ENCODE measurements at places on chromosomes 7 and 10.

DNA sequence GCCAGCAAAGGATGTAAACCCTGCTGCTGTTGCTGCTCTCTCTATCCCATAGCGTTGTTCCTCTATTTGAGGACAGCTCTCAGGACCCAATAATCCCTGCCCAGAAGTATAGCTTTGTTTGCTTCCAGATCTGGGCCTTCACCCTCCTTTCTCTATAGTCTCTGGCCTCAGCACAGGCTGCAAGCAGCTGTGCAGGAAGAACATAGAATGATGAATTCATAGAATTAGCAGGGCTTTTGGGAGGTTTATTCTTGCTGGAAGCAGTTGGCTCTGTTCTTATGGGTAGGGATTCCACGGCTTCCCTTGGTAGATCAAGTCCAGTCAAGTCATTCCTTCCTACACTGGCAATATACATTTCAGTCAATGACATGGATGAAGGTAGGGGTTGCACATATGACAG lies 354.7 kb downstream of the HPSE2 start:
- no peak for DNase-seq

DNA sequence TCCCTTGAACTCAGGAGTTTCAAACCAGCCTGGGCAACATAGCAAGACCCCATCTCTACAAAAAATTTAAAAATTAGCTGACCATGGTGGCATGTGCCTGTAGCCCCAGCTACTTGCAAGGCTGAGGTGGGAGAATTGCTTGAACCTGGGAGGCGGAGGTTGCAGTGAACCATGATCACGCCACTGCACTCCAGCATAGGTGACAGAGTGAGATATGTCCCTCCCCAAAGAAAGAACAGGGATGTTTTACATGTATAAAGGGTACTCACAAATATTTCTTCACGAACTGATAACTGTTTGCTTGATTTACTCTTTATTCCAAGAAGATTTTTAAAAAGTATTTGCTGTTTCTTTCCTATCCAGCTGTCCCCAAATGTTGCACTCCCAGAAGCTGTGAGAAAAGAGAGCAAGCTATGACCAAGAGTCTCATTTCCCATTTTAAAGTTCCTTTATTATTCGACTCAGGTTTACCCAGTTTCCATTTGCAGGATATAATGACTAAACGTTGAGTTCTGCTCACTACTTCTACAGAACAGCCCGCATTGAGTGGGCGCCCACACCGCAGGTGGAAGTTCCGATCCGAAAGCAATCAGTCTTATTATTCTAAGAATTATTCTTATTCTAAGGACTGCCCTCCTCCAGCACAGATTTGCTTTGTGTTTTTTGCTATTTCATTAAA lies 90.7 kb downstream of the APBB1IP start:
- DNase-seq, result no peak

DNA sequence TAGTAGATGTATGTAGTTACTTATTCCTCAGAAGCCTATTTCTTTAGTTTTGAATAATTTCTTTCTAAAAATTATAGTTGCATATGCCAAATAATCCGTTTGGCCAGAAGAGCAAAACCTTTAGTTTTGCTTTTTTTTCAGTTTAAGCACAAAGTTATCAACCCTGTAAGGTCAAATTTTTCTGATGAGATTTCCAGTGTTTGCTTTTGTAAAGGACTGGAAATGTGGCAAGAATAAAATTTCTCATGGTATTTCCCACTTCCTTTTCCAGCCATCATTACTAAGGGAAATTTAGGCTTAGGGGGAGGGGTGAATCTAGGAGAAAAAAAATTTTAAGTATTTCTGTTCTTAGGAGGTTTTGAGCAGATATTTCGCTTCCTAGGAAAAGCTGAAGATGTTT lies 7.6 kb downstream of the CALD1 start:
- DNase-seq, result no peak

GRCh38 chr10:73413108-73413527 lies 740 bp downstream of the ANXA7 start:
- peak; percentile 39 for DNase-seq

GRCh38 chr7:132580717-132581285 lies 4.5 kb upstream of the PLXNA4 start:
- DNase-seq, result peak; percentile 67

DNA sequence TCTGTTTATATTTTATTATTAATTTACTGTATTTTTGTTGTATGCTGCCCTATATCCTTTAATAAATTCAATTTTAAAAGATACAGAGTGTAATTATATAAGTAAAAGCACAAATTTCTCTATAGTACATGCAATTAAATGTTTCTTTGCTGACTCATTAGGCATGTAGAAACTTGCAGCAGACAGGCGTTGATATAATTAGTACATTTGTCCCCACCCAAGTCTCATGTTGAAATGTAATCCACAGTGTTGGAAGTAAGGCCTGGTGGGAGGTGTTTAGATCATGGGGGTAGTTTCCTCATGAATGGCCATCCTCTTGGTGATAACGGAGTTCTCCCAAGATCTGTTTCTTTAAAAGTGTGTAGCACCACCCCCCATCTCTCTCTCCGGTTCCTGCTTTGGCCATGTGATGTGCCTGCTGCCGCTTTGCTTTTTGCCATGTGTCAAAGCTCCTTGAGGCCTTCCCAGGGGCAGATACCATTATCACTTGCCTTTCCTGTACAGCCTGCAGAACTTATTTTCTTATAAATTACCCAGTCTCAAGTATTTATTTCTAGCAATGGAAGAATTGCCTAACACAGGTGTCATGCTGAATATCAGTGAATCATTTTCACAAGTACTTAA lies 63.7 kb downstream of the TSPAN12 start:
- DNase-seq, result no peak

DNA sequence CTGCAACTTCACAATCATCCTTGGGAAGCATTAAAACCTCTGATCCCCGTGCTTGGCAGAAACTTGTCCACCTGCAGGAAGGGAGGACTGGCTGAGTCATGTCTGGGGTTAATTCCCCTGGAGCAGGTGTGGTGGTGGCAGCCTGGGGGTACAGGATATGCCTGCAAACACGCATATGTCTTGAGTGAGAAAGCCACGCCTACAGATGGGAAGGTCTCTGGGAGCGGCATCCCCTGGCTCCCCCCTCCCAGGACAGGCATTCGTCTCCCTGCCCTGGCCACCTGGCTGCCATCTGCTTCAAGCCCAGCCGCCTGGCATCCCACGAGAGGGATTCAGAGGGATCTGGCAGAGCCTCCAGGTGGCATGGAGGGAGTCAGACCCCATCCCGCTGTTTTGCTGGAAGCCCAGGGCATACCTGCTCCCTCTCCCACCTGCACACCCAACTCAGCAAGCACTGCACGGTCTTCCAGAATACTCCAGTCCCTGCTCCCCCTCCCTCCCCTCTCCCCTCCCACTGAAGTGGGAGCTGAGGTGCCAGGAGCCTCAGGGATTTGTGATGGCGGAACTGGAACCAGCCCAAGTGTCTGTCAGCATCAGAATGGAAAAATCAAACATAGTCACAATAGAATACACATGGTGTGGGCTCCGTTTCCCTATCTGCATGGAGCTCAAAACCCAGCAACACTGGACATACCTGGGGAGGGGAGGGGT lies 61.0 kb downstream of the CAMK2B start:
- no peak for DNase-seq

- no peak for DNase-seq
Observed at GRCh38 chr10:57867241-57867640, 400.5 kb downstream of the IPMK start.

- DNase-seq, result no peak
Observed at GRCh38 chr7:94451187-94451586, 56.5 kb downstream of the COL1A2 start.

DNA sequence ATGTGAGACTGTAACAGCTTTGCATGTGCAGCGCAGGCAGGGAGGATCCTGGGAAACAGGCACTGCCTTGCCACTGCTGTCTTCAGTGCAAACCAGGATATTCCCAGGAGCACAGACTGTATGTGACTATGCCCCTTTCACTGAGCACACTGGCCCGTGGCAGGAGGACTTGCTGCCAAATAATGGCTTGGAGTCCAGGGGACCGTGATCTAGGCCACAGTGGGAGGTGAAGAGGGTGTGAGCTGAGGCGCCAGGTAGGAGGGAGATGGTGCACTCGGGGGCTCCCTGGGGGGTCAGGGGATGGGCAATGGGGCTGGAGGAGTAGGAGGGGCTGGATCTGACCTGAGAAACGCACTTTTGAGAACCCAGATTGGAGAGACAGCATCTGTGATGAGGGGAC lies 193.4 kb upstream of the ZNF32 start:
- no peak for DNase-seq

GRCh38 chr10:100562008-100562672 lies 26.4 kb downstream of the HIF1AN start:
- DNase-seq, result peak; percentile 67

GRCh38 chr7:52475001-52475582 lies 560.3 kb upstream of the POM121L12 start:
- no peak for DNase-seq

DNA sequence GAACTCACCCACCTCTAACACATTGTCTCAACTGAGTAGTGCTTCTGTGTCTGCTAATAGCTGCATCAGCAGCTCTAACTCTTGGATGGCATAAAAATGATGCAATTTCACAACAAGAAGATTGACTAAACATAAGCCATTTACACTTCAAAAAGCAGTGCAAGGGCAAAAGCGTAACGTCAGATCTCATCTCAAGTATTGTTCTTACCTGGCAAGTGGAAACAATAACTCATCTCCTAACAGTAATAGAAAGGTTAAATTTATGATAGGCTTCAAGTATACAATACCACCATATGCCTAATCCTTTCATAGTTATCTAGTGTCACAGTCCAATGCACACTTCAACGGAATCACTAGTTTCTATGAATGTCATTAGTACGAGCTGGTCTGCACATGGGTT lies 14.8 kb downstream of the TPK1 start:
- no peak for DNase-seq

- no peak for DNase-seq
Observed at GRCh38 chr10:27536437-27536836, 32.3 kb downstream of the RAB18 start.

DNA sequence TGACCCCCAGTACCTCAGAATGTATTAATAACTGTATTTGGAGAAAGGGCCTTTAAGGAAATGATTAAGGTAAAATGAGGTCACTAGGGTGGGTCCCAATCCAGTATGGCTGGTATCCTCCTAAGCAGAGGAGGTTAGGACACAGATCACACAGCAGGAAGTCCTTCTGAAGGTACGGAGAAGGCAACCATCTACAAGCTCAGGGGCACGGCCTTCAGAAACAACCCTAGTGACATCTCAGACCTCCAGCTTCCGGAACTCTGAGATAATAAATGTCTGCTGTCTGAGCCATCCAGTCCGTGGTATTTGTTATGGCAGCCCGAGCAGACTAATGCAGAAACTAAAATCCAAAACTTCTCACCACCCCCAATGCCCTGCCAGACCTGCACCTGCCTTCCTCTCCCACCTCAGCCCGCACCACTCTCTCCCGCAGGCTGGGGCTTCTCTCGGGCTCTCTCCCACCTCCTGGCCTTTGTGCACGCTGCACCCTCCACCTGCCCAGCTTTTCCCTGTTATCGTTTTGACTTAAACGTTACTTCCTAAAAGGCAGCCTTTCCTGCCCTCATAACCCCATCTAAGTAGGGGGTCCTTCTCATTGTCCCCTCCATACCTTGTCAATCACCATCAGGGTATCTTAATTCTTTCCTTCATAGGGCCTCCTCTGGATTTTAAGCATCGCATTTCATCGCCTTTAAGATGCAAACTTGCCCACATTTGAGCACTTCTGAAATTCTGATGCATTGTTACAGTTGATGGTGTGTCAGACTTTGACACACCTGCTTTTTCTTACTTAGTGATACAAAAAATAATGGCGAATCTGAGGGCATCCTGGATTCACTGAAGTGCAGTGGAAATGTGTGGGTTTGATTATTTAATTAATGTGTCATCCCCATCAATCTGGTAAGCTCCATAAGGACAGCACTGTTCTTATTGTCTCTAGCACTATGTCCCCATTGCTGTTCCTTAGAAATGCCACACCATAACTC lies 32.2 kb upstream of the AQP1 start:
- DNase-seq, result no peak

- DNase-seq, result no peak
Observed at GRCh38 chr10:51879238-51879637, 179.8 kb upstream of the CSTF2T start.

- no peak for DNase-seq
Observed at GRCh38 chr10:117754770-117755658, 212.5 kb downstream of the EMX2 start.

GRCh38 chr10:108911814-108912541 lies 1011.3 kb downstream of the XPNPEP1 start:
- no peak for DNase-seq

DNA sequence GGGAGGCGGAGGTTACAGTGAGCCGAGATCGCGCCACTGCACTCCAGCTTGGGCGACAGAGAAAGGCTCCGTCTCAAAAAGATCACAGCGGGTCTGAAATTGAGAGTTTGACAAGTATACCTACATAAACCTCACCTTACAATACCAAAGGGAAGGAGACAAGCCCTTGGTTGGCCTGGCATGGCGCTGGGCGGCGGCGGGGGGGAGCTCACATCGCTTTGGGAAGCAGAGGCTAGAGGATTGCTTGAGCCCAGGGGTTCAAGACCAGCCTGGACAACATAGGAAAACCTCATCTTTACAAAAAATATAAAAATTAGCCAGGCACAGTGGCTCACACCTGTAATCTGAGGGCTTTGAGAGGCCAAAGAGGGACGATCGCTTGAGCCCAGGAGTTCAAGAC lies 1.1 kb upstream of the ARPC1A start:
- no peak for DNase-seq

Data from effector memory CD8-positive, alpha-beta T cell (primary cell).